ENCODE measurements at places on chromosomes 6 and 20. TPM values are rescaled to one million over a fixed set of nuclear protein-coding genes. Genes with fewer than 3 reads are reported as not detected.

Gene EEF1A2
- total RNA-seq, result not detected

DNA sequence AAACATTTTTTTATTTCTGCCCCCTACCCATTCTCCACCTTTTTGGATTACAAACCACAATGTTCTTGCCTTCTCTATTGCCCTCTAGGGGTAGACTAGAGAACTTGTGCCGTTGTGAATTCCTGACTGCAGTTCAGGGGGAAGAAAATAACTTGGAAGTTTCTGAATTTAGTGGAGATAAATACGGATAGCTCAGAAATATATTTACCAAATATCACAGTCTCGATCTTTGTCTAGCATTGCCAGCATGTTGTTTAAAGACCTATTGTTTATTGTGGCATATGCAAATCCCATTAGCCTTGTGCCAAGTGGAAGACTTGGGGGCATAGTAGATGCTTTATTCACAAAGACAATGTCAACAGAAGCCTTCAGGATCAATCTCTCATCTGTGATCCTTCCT lies 154.1 kb upstream of the MMS22L start:
- H3K4me3 ChIP-seq, result no peak overlapping the region
- no peaks in the 10 kb centered on the region for H3K27me3 ChIP-seq
- DNase-seq, result no peak
- H3K27ac ChIP-seq, result no peak overlapping the region

Gene KCTD20
- 33.0 TPM for total RNA-seq

Gene RNF146
- 37.7 TPM for total RNA-seq

DNA sequence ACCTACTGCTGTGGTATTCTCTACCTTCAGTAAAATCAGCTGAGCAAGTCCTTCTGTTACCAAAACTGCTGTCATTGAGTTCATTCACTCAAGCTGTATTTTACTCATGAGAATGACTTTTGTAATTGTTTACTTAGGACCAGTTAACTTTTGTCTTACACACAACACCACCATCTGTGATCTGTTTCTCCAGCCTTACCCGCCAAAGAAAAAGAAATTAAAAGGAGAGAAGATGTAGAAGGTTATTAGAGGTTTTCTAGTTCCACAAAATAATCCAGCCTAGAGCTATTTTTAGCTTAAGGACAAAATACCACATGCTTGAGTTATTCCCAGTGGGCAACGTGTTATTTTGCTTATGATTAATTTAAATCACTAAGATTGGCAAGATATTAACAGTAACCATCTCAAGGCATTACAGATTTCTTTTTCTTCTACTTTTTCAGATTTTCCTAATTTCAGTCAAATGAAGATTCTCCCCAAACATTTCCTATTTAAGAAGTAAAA lies 38.2 kb downstream of the FAM8A1 start:
- no peak for DNase-seq
- no peaks in the 10 kb centered on the region for H3K27me3 ChIP-seq
- H3K36me3 ChIP-seq, result peaks cover 43% of the 10 kb centered on the region

Gene TSBP1
- not detected for total RNA-seq

DNA sequence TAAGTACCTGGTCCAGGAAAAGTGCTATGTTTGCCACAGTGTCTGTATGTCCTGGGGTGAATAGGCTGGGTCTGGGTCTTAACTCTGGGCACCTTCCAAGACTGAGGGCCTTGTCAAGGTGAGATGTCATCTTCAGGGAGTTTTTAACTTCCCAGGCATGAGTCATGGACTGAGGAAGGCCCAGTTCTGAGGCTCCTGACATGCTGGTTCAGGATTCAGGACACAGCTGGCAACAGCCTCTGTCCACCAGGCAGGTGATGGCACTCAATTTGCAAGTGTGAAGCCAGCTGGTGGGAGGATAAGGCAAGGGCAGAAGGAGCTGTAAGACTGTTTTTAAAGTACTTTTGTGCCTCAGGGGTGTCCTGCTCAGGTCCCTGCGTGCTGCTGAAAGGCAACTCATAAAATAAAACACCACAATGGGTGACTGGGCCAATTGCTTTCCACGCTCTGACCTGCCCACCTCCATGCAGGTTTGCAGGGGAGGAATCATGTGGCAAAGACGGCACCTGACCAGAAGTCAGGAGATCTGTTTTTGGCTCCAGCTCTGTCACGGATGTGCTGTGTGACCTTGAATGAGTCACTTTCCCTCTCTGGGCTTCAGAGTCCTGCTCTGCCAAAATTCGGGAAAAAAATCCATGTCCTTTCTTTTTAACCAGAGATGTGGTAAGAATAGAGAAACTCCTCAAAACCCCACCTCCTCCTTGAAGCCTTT lies 4.9 kb upstream of the PACSIN1 start:
- no peaks in the 10 kb centered on the region for H3K4me1 ChIP-seq
- H3K4me3 ChIP-seq, result no peak overlapping the region
- H3K27ac ChIP-seq, result no peak overlapping the region
- no peak for DNase-seq

DNA sequence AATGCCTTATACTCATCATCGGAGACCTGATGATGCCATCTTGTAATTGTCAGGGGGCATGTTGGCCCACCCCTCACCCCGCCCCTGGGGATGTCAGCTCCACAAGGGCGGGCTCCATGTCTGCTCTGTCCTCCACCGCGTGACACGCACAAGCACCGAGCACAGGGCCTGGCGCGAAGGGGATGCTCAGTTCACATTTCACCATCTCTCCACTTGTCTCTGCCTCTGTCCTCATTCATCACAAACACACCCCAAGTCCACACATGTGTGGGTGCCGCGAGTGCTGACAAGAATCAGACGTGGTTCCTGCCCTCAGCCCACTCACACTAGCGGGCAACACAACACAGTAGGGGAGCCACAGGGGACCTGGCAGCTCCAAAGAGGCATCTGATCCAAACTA lies 151.2 kb upstream of the PTPN1 start:
- H3K4me3 ChIP-seq, result no peak overlapping the region
- H3K4me1 ChIP-seq, result no peaks in the 10 kb centered on the region
- H3K27me3 ChIP-seq, result no peaks in the 10 kb centered on the region
- no peaks in the 10 kb centered on the region for H3K36me3 ChIP-seq
- H3K27ac ChIP-seq, result no peak overlapping the region

GRCh38 chr6:169967687-169968086 lies 216.3 kb downstream of the ERMARD start:
- no peak overlapping the region for H3K4me3 ChIP-seq
- no peaks in the 10 kb centered on the region for H3K27me3 ChIP-seq
- H3K27ac ChIP-seq, result no peak overlapping the region
- H3K36me3 ChIP-seq, result no peaks in the 10 kb centered on the region
- DNase-seq, result no peak
- no peaks in the 10 kb centered on the region for H3K4me1 ChIP-seq

Gene DDAH2
- 7.1 TPM for total RNA-seq

DNA sequence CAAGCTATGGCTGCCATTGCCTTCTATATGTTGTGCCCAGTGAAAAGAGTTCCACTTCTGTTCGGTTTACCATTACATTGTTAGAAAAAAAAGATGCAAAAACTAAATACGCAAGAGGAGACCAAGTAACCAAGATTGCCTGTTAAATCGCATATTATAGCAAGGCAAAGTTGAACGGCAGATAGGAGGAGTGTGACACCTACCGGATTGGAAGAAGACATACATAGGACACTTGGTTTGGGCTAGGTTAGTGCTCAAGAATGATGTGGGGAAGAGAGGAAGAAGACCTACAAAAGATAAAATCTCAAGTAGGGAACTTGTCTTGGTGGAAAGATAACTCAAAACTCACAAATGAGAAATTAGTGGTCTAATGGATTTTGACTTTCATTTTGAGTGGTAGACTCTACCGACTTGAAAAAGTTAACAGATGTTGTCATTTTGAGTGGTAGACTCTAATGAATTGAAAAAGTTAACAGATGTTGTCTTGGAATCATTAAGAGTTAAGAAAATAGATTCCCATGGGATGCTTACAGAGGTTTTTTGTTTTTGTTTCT lies 95.5 kb downstream of the F13A1 start:
- H3K4me3 ChIP-seq, result no peak overlapping the region
- DNase-seq, result no peak
- H3K27me3 ChIP-seq, result peaks cover 3% of the 10 kb centered on the region

- H3K4me3 ChIP-seq, result no peak overlapping the region
- peak overlapping the region; percentile 22 for H3K27ac ChIP-seq
- no peaks in the 10 kb centered on the region for H3K36me3 ChIP-seq
- H3K27me3 ChIP-seq, result no peaks in the 10 kb centered on the region
These were observed 3.4 kb upstream of the NOL7 start for GRCh38 chr6:13611715-13612114.

- no peaks in the 10 kb centered on the region for H3K36me3 ChIP-seq
- peaks cover 5% of the 10 kb centered on the region for H3K27me3 ChIP-seq
- no peak for DNase-seq
- H3K4me3 ChIP-seq, result no peak overlapping the region
- H3K4me1 ChIP-seq, result peaks cover 12% of the 10 kb centered on the region
These were observed 1.5 kb upstream of the COL9A3 start for GRCh38 chr20:62815066-62815991.

DNA sequence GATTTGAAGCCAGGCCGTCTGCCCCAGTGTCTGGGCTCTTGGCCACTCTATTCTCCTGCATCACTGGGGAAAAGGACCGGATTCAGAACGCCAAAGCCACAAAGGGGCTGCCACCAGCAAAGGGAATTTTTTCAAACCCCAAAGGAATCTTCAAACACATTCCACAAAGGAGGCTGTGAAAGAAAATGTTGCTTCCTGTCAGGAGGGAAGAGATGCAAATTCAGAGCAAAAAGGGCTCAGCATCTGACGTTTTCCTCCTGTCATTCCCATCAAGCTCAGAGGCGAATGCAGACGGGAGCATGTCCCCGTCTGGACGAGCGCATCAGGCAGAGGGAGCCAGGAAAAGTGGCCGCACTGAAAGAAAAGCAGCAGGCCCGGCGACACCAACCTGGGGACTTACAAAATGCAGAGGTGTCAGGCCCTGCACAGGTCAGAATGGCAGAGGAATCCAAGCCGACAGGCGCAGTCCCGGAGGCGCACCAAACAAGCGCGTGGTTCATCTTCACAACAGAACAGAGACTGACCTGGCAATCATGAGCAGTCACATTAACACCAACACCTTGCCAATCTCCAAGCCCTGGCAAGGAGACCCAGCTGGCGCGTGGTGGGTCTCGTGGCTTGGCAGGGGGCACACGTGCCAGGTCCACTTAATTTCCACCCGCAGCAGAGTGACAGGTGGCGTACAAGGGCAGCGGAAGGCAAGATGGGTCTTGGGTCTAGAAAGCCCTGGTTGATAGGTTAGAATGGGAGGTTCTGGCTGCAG lies 62.8 kb downstream of the GRM4 start:
- H3K36me3 ChIP-seq, result no peaks in the 10 kb centered on the region
- H3K27ac ChIP-seq, result no peak overlapping the region
- H3K4me3 ChIP-seq, result no peak overlapping the region
- no peaks in the 10 kb centered on the region for H3K4me1 ChIP-seq
- no peak for DNase-seq

DNA sequence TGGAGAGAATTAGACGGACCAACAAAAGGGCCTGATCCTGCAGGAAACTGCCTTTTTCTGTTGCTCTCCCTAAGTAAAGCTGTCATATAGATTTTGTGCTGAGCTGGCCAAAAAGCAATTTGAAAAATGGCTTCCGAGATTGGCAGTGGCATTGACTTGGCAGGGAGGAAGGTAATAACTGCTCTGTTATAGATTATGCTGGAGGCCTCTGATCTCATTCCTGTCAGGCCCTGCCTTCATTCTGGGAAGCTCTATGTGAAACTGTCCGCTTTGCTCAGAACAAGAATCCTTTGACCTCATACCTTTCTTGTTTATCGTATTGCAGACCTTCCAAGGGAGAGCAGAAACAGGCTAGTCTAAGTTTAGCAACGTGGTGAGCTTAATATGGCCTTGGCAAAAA lies 234.4 kb downstream of the PHACTR1 start:
- no peak overlapping the region for H3K4me3 ChIP-seq
- H3K27ac ChIP-seq, result no peak overlapping the region
- H3K27me3 ChIP-seq, result no peaks in the 10 kb centered on the region
- H3K4me1 ChIP-seq, result no peaks in the 10 kb centered on the region
- H3K36me3 ChIP-seq, result no peaks in the 10 kb centered on the region
- DNase-seq, result no peak

DNA sequence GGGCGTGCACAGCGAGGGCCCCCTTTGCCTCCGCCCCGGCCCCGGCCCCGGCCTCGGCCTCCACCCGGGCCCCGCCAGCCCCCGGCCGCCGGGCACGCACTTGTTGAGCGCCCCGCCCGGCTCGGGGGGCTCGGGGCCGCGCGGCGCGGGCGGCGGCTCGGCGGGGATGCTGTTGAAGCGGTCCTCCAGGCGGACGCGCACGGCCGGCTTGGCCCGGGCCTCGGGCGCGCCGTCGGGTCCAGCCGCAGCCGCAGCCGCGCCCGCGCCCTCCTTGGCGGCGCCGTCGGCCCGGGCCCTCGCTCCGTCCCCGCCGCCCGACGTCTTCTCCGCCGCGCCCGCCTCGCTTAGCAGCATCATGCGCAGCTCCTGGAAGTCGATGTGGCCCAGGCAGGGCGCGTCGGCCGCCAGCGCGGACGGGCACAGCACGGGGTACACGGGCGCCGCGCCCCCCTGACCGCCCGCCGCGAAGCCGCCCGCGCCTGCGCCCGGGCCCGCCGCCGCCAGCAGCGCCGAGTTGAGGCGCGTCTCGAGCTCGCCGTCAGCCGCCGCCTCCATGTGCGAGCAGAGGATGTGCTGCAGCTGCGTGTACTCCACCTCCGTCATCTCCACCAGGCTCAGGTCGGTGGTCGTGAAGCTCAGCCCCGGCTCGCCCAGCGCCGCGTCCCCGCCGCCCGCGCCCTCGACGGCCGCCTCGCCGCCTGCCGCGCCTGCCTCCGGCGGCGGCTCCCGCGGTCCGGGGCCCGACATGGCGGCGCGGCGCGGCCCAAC lies 514 bp downstream of the TCFL5 start:
- no peaks in the 10 kb centered on the region for H3K27me3 ChIP-seq
- H3K36me3 ChIP-seq, result peaks cover 10% of the 10 kb centered on the region
- peak; percentile 64 for DNase-seq
- H3K27ac ChIP-seq, result no peak overlapping the region

- no peak for DNase-seq
- no peak overlapping the region for H3K27ac ChIP-seq
- H3K36me3 ChIP-seq, result no peaks in the 10 kb centered on the region
- H3K4me3 ChIP-seq, result peak overlapping the region; percentile 50
These were observed 223.7 kb upstream of the SYNCRIP start for GRCh38 chr6:85866370-85866730.

- no peaks in the 10 kb centered on the region for H3K4me1 ChIP-seq
- H3K4me3 ChIP-seq, result no peak overlapping the region
- H3K27me3 ChIP-seq, result no peaks in the 10 kb centered on the region
These were observed 222.2 kb upstream of the STXBP5 start for GRCh38 chr6:146981981-146982380.

GRCh38 chr20:31967830-31968249 lies at the start of gene XKR7:
Gene XKR7, plus strand, starts transcription at chr20:31968151. Its CDS starts 25 bp downstream, at chr20:31968176.
- DNase-seq, result no peak
- H3K27ac ChIP-seq, result no peak within 1 kb of the TSS
- no peak within 1 kb of the TSS for H3K4me3 ChIP-seq
- H3K27me3 ChIP-seq, result peaks cover 4% of the 10 kb centered on the region

- no peaks in the 10 kb centered on the region for H3K4me1 ChIP-seq
- no peaks in the 10 kb centered on the region for H3K27me3 ChIP-seq
- H3K4me3 ChIP-seq, result no peak overlapping the region
- no peaks in the 10 kb centered on the region for H3K36me3 ChIP-seq
- H3K27ac ChIP-seq, result no peak overlapping the region
These were observed 50.6 kb downstream of the FUT9 start for GRCh38 chr6:96066376-96066775.
